T-helper 1 cell treated with Interleukin-12 subunit alpha and Interleukin-12 subunit beta and Interleukin-4 antibody, amounts not matched to agents 30 ng/mL and 1 ng/mL, for 36 hours (primary cell): ENCODE measurements at places on chromosomes 2 and 18. TPM values are rescaled to one million over a fixed set of nuclear protein-coding genes. Genes with fewer than 3 reads are reported as not detected.

The EVX2 gene
- total RNA-seq: not detected in 2 replicates

The LPIN2 gene
- total RNA-seq: 92.8 and 95.3 TPM in 2 replicates

The SGO2 gene
- total RNA-seq: 26.0 and 27.8 TPM in 2 replicates

The ANTXR1 gene
- total RNA-seq: 0.07 and 0.15 TPM in 2 replicates

The DNPEP gene
- 78.3 and 81.0 TPM in 2 replicates for total RNA-seq

The UGT1A7 gene
- not detected in 2 replicates for total RNA-seq

The MTCL1 gene
- 0.42 and 0.56 TPM in 2 replicates for total RNA-seq

The CHMP1B gene
- 24.9 and 25.2 TPM in 2 replicates for total RNA-seq

The SLC4A5 gene
- 2.6 and 3.7 TPM in 2 replicates for total RNA-seq

The SERTAD2 gene
- total RNA-seq: 37.2 and 38.2 TPM in 2 replicates

The POTEJ gene
- total RNA-seq: not detected in 2 replicates

The IL1RN gene
- total RNA-seq: 2.4 and 3.0 TPM in 2 replicates

The CBLN2 gene
- not detected in 2 replicates for total RNA-seq

The FLACC1 gene
- total RNA-seq: 1.4 and 2.4 TPM in 2 replicates

The REG3A gene
- total RNA-seq: not detected in 2 replicates

The AQP12A gene
- not detected in 2 replicates for total RNA-seq

The IL18RAP gene
- total RNA-seq: 40.3 and 43.4 TPM in 2 replicates

The MBOAT2 gene
- total RNA-seq: 3.4 and 4.7 TPM in 2 replicates

The FABP1 gene
- not detected in 2 replicates for total RNA-seq
